ENCODE measurements at places on chromosomes 3 and 15.

- DNase-seq: no peak
Measured at GRCh38 chr3:186383026-186383993, 21.3 kb upstream of the DGKG start.

GRCh38 chr3:144244662-144245061 is 273.0 kb downstream of the DIPK2A start:
- DNase-seq: no peak

DNA sequence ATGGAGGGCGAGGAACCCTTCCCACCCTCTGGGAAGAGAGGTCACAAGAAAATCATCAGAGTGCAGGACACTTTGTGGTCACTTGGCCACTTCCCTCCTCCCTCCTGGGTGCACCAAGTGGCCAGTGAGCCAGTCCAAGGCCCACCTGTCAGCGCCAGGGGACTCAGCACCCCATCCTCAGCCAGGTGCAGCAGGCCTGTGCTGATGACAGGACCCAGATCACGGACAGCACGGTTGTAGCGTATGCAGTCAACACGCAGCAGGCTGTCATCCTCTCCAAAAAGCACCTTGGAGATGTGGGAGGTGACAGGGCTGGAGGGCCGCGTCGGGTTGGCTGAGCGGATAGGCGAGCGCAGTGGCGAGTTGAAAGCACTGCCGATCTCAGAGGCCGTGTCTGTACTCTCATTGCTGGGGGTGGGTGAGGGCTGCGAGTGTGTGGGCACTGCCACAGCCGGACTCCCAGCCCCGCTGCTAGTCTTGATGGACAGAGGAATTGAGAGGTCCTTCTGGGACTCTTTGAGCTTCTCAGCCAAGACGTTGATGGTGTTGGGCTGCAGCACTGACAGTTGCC is 41.5 kb downstream of the SEMA3G start:
- no peak for DNase-seq

GRCh38 chr15:88835119-88835518 is 31.9 kb downstream of the ACAN start:
- DNase-seq: no peak

GRCh38 chr3:18890449-18890848 is 257.9 kb upstream of the KCNH8 start:
- DNase-seq: no peak

DNA sequence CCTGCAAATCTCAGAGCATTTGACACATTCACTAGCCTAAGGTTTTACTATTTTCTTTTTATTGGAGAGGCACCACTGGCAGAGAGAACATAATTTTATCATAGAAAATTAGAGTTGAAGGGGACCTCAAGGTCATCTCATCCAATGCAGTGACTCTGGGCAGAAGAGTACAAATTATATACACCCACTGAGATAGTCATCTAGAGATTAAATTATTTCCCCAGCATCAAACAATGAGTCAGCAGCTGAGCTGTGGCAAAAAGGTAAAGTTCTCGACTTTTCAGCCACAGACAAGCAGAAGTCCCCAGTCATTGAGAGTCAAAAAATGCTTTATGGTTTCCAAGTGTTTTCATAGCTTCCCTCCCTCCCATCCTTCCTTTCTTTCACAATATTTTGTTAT is 39.3 kb upstream of the SEMA6D start:
- DNase-seq: no peak

GRCh38 chr3:73547427-73548248 is 77.1 kb downstream of the PDZRN3 start:
- no peak for DNase-seq

DNA sequence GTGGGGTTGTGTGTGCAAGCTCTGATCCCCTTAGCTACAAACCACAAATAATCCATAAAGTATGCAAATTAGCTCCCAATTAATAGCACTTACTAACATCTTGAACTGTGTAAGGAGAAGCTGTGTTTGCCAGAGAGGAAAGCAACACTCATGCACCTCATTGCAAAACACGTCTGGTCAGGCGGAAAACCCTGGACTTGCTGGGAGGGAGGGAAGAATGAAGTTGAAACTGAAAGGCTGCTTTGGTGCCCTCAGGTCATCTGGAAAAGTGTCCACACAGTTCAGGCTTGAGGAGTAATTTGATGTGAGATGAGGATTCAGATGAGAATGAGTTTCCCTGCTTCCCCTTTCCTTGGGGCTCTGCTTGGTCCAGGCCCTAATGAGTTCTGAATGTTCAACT is 185.5 kb upstream of the ANKRD28 start:
- DNase-seq: no peak

GRCh38 chr15:62453375-62453774 is 288.3 kb upstream of the C2CD4B start:
- DNase-seq: no peak

DNA sequence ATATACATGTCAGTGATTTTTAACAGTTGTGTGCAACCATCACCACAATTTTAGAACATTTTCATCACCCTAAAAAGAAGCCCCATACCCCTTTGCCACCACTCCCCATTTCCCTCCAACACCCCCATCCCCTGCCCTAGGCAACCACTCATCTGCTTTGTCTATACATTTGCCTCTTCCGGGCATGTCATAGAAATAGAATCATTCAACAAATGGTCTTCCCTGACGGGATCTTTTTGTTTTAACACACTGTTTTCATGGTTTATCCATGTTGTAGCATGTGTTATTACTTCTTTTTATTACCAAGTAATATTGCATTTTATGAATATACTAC is 4.0 kb downstream of the VILL start:
- no peak for DNase-seq

GRCh38 chr3:41102750-41103149 is 96.6 kb upstream of the CTNNB1 start:
- DNase-seq: no peak

GRCh38 chr3:158097593-158098308 is 8.5 kb downstream of the SHOX2 start:
- DNase-seq: peak; percentile 45

GRCh38 chr15:34717729-34718128 is 37.1 kb downstream of the GJD2 start:
- no peak for DNase-seq

- DNase-seq: no peak
Measured at GRCh38 chr3:21662403-21662802, 88.6 kb downstream of the ZNF385D start.

GRCh38 chr3:55486101-55486856 is 827 bp downstream of the WNT5A start:
- DNase-seq: no peak

GRCh38 chr15:53457479-53457878 is 302.0 kb downstream of the WDR72 start:
- no peak for DNase-seq

- DNase-seq: no peak
Measured at GRCh38 chr15:43105077-43105736, 631 bp downstream of the UBR1 start.

GRCh38 chr15:50681467-50681866 is 5.1 kb downstream of the TRPM7 start:
- no peak for DNase-seq

DNA sequence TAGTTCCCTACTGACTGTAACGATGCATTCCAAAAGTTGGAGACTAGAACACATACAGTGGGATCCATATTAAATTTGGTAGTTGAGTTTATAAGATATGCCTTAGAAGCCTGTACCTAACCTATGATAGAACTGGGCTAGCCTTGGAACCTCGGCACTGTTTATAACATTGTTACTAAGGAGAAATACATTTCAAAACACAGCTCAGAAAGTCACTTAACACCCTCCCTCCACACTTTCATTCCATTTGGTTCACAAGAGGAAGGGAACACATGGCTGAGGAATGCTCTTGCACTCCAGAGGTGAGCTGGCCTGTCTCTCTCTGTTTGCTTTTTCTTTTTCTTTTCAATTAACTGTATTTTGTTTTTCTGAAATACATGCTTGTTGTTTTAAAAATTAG is 48.7 kb upstream of the TSC22D2 start:
- no peak for DNase-seq

GRCh38 chr3:36832406-36832805 is 68.1 kb upstream of the DCLK3 start:
- no peak for DNase-seq

DNA sequence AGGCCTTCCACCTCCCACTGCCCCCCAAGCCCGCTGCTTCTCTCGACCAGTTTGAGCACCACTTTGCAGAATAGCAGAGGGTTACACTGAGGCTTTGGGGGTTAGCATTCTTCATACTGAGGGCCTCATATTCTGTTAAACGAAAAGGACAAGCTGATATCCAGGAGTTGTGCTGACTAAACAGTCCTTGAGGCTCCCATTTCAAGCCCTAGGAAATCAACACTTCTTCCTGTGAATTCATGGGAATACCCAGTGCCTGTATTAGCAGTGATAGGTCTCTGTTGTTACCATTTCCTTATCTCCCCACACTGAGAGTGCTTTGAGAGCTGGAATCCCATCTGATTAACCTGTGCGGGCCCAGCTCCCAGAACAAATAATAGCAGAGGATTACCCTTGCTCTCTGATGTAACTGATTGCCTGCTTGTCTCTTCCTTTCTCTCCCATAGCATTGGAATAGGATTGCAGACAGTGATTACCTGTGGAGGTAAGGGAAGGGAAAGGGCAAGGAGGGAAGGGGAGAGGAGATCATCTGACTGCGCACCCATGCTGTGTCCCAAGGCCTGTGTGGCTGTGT is 930 bp downstream of the FBXW12 start:
- no peak for DNase-seq

GRCh38 chr3:170868577-170869238 is 1.3 kb downstream of the RPL22L1 start:
- no peak for DNase-seq

- no peak for DNase-seq
Measured at GRCh38 chr3:184674626-184675025, 37.2 kb downstream of the MAGEF1 start.

DNA sequence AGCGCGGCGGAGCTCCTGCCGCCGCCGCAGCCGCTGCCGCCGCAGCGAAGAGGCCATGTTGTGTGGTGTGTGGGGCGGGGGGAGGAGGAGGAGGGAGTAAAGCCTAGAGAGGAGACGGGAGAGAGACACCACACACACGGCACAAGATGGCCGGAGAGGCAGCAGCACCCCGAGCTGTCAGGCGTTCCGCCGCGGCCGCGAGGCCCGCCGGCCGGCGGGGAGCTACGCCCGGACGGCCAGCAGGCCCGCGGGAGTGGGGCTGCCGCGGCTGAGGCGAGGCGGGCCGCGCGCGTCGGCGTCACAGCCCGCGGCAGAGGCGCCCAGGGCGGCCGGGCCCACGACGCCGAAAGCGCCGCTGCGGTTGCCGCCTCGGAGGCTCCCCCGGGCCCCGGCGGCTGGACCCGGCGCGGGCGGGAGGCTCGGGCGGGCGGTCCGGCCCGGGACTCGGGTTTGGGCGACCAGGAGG is 17.4 kb upstream of the CHD2 start:
- DNase-seq: no peak

- DNase-seq: no peak
Measured at GRCh38 chr3:140177943-140178342, 243.0 kb downstream of the CLSTN2 start.

DNA sequence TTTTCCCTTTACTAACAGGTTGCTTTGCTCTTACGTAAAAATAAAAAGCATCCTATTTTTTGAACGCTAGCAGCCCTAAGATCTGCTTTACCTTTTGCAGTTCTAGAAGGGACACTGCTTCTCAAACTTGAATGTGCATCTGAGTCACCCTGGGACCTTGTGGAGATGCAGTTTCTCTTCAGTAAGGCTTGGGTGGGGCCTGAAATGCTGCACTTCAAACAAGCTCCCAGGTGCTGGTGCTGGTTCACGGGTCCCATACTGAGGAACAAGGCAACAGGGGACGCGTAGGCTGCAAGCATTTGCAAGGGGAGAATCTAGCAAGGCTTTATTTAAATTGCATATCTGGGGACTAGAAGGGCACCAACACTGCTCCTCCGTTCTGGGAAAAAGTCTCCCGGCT is 30.0 kb downstream of the MB21D2 start:
- no peak for DNase-seq

DNA sequence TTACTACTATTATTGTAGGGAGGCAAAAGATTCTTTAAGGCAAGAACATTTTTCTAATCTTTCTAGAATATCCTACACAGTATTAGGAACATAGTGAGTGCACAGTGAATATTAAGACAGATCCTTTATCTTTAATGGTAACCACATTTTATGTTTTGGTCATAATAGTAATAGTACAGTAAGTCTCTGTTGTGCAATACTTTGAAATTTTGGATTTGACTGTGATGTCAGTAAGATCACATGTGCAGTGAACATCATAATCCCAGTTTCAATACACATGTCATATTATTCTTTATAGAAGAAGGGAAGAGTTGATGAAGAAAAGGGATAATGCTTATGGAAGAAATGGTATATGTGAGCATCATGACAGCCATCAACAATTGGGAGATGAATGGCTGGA is 10.7 kb downstream of the STT3B start:
- DNase-seq: no peak

Measured in activated CD8-positive, alpha-beta memory T cell treated with anti-CD3 and anti-CD28 coated beads for 1 hour (primary cell).